ENCODE measurements at places on chromosomes 4 and X. TPM values are rescaled to one million over a fixed set of nuclear protein-coding genes. Genes with fewer than 3 reads are reported as not detected.

RAB33A gene
- total RNA-seq: 24.1 TPM

PARM1 gene
- total RNA-seq: 6.9 TPM

GC gene
- not detected for total RNA-seq

SPANXA2 gene
- total RNA-seq: not detected

PAK3 gene
- 85.8 TPM for total RNA-seq

CXorf51A gene
- not detected for total RNA-seq

EDA gene
- 3.7 TPM for total RNA-seq

SHISA3 gene
- not detected for total RNA-seq

MAMLD1 gene
- total RNA-seq: 3.7 TPM

ADAMTS3 gene
- 14.8 TPM for total RNA-seq

NPNT gene
- 47.9 TPM for total RNA-seq

KIF4A gene
- total RNA-seq: 2.5 TPM

TCEAL9 gene
- 30.7 TPM for total RNA-seq

AMMECR1 gene
- 2.7 TPM for total RNA-seq

F8A2 gene
- total RNA-seq: not detected

MAGEB2 gene
- not detected for total RNA-seq

STOX2 gene
- 34.7 TPM for total RNA-seq

PAGE5 gene
- total RNA-seq: not detected

ADH1C gene
- 0.25 TPM for total RNA-seq

APOOL gene
- total RNA-seq: 6.4 TPM

GABRQ gene
- total RNA-seq: 1.2 TPM

SORBS2 gene
- total RNA-seq: 70.8 TPM

NLGN4X gene
- 44.0 TPM for total RNA-seq

XKRX gene
- total RNA-seq: not detected

ABLIM2 gene
- 11.6 TPM for total RNA-seq

MND1 gene
- total RNA-seq: 5.7 TPM

MAOA gene
- 12.0 TPM for total RNA-seq

AKAP4 gene
- not detected for total RNA-seq

TEX13C gene
- not detected for total RNA-seq

BEND2 gene
- under 0.01 TPM for total RNA-seq

LPAR4 gene
- total RNA-seq: 3.2 TPM

NLGN3 gene
- total RNA-seq: 34.7 TPM

DNAAF6 gene
- not detected for total RNA-seq

Measured in temporal lobe (tissue), 4 donors.